ENCODE measurements at places on chromosomes 7 and 10. TPM values are rescaled to one million over a fixed set of nuclear protein-coding genes. Genes with fewer than 3 reads are reported as not detected.

SPDYE8 gene
- total RNA-seq, result not detected

PNLIPRP2 gene
- total RNA-seq, result not detected

CACNB2 gene
- total RNA-seq, result 21.6 TPM

SFTPD gene
- total RNA-seq, result 0.19 TPM

OR2A5 gene
- not detected for total RNA-seq

ZPBP gene
- total RNA-seq, result not detected

IL2RA gene
- total RNA-seq, result 6.4 TPM

PAX4 gene
- total RNA-seq, result not detected

POLR2J2 gene
- 7.5 TPM for total RNA-seq

PCLO gene
- total RNA-seq, result 1.2 TPM

SUGCT gene
- total RNA-seq, result 15.8 TPM

TACR2 gene
- total RNA-seq, result 3.0 TPM

RBP4 gene
- 3.1 TPM for total RNA-seq

CALHM2 gene
- 49.8 TPM for total RNA-seq

NDUFB8 gene
- total RNA-seq, result 139 TPM

RASA4B gene
- total RNA-seq, result 17.6 TPM

EFCAB10 gene
- total RNA-seq, result not detected

CRPPA gene
- 4.7 TPM for total RNA-seq

TWIST1 gene
- 5.0 TPM for total RNA-seq

MLXIPL gene
- 14.0 TPM for total RNA-seq

HOXA11 gene
- total RNA-seq, result 0.51 TPM

ADRA2A gene
- total RNA-seq, result 7.7 TPM

VSTM2A gene
- not detected for total RNA-seq

EN2 gene
- 0.19 TPM for total RNA-seq
